ENCODE measurements at places on chromosomes 1 and 21.

GRCh38 chr1:5967351-5968160 is 24.7 kb downstream of the NPHP4 start:
- no peak for DNase-seq

GRCh38 chr1:114108751-114109255 is 44.9 kb downstream of the SYT6 start:
- no peak for DNase-seq

DNA sequence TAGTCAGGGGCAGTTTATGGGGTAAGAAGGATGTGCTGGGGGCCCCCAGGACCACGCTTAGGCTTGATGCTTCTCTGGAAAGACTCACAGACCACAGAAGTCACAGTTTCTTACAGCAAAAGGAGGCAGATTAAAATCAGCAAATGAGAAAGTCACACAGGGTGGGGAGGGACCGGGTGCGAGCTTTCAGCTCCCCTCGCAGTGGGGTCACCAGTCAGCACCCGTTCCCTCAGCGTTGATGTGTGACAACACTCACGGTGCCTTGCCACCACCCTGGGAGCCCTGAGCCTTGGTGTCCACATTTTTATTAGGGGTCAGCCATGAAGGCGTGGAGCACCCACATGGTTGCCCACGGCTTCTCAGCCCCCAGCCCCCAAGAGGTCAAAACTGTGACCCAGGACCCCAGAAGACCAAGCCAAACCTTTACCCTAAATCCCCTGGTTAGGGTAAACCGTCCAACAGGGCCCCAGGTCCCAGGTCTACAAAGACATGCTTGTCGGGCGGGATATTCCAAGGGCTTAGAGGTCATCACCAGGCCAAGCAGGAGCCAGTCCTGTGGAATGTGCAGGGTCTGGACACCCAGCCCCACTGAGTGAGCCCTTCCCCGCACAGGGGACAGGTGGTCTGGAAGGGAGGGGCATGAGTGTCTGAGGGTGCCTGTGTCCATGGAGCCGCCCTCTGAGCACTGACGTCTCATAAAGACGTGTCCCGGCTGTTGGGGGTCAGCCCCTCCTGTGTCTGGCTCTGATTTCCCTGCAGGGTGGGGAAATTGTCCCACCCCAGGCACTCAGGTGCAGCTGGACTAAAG is 64.5 kb upstream of the ABCG1 start:
- DNase-seq = no peak

DNA sequence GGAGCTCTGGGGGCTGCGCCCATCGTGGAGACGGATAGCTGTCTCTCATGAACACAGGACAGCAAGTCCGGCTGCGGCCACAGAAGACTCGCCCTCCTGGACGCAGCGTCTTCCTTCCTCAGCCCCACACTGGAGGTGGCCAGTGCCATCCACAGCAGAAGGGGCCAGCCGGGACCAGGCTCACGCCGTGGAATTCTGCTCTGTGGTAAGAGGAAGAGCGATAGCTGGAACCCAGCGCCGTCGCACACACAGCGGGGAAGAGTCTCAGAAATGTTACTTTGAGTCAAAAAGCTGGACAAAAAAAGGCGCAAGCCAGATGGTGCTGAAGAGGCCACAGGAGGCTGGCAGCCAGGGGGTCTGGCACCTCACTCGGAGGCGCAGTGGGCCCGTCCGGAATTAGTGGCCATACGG is 113.9 kb upstream of the COL6A1 start:
- no peak for DNase-seq

GRCh38 chr1:71770121-71770520 is 512.2 kb downstream of the NEGR1 start:
- DNase-seq = no peak

- DNase-seq = no peak
These were observed 872 bp downstream of the TSTD1 start for GRCh38 chr1:161037661-161038522.

DNA sequence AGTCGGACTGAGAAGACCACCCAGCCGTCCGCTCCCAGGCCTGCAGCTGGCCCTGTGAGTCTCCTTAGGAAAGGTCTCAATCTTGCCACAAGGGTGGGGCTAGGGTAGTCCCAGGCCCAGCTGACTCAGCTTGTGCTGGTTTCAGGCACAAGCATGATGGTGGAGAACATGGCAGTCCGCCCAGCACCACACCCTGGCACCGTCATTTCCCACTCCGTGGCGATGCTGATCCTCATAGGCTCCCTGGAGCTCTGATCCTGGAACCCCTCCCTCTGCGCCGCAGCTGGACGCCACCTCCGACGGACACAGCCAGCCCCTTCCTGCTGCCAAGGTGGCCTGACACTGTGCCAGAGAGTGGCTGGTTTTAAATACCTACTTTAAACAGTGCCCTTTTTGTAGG is 10.7 kb downstream of the TMEM81 start:
- no peak for DNase-seq

DNA sequence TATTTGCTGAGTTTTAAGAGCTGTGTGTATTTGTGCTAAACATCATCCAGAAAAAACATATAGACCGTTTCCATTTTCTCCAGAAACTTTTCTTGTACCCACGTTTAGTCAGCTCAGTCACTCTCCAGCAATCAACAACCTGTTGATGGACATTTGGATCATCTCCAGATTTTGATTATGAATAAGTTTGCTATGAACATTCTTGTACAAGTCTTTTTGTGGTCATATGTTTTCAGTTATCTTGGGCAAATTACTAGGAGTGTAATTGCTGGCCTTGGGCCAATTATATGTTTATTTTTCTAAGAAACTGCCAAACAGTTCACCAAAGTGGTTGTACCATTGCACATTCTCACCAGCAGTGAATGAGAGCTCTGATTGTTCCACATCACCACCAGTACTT is 221.8 kb downstream of the CENPF start:
- no peak for DNase-seq

DNA sequence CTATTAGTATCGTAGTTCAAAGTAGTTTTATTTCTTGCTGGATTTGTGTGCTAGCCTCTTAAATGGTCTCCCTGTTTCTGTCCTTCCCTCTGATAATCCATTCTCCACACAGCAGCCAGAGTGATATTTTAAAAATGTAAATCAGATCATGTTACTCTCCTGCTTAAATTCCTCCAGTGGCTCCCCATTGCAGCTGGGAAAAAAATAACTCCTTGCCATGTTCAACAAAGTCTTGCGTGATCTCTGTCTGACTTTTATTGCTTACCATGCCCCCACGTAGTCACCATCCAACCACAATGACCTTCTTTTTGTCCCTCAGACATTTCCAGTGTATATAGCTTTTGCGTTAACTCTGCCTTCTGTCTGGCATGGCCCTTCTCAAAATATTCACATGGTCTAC is 178.8 kb downstream of the FGGY start:
- no peak for DNase-seq

DNA sequence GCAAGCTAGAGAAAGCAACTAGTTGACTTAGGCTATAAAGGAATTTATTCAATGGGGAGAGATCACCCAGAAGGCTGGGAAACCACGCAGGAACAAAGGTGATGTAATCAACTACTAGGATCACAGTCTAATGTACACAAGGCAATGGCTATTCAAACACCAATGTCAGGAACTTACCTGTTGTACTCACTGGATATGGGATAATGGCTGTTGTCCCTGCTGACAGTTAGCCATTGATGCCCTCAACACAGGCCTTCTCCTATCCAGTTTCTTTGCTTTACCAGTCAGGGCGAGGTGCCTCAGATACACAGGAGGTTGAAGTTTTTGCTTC is 32.3 kb downstream of the C21orf91 start:
- DNase-seq = no peak

GRCh38 chr1:171869097-171869496 is 27.8 kb downstream of the DNM3 start:
- no peak for DNase-seq

GRCh38 chr1:82565146-82565545 is 764.4 kb downstream of the ADGRL2 start:
- DNase-seq = no peak

- DNase-seq = no peak
These were observed 43.5 kb downstream of the TCEANC2 start for GRCh38 chr1:54096877-54097240.

DNA sequence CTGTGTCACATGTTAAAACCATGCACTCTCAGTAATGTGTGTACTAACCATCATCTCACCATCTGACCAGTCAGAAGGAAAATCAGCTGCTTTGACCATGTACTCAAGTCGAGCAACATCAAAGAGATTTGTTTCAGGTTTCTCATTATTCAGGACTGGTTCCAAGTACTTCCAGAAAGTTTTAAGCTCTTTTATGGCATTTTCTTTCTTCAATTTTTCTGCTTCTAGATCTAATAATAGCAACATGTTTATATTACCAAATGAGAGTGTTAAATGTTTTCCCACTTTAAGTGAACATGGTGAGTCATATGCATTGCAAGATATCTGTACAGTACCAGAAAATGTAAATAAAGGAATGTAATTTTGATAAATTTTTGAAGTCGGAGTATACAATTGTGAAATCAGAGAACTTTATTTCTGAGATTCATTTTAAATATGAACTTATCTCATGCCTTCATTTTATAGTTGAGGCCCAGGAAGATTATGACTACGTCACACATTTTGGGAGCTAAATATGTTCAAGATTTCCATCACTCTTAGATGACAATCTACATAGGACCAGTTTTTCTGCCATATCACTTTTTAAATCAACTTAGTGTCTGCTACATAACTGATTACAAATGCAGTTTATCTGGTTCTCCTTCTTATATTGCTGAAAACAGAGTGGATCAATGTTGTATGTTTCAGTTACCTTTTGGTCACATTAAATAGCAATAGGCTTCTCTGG is 87.2 kb downstream of the SPAG17 start:
- no peak for DNase-seq

DNA sequence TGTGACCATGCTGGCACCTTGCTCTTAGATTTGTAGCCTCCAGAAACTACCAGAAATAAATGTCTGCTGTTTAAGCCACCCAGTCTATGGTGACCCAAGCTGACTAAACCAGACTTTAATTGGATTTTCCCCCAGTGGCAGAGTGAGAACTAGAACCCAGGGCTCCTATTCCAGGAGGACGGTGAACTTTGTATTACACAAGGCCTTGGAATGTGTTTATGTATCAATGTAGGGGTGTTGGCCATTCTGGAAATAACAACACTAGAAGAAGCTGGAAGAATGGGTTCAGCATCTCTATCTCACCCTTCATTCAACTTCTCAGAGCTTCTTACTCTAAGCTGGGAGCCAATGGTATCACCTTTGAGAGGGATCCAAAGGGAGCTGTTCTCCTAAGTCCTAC is 37.0 kb downstream of the ARHGEF11 start:
- DNase-seq = no peak

DNA sequence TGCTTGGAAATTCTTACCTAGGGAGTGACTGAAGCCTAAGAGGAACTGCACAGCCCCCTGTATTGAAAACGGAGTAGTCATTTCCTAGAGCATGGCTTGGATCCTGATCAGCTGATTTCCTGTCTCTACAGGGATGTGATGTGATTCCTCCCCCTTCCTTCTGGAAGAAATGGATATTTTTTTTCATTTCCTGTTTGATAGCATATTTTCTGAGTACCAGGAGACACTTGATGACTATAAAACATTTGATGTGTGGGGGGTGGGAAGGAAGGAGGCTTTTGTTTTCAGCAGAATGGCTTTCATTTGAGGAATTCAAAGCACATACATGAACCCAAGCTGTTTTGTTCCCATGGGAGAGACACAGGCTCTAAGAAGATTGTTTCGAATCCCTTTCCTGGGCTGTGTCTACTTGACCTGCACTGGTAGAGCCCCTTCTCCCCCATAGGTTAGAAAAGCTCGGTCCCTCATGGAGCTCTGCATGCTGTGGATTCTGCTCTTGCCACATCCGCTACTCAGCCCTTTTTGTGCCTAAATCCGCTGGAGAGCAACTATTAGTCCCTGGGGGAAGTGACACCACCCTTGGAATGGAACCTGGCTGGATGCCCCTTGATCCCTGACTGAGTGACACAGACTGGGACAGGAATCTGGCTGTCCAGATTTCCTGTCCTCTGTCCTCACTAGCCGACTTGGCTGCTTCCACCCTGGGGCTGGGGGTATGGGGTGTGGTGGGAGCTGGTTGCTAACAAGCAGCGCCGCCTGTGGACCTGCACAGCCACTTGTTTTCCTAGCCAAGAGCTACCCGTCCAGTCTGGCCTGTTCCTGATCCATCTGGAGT is 71.8 kb upstream of the MACF1 start:
- DNase-seq = peak; percentile 48
